ENCODE measurements at places on chromosomes 4 and X.

DNA sequence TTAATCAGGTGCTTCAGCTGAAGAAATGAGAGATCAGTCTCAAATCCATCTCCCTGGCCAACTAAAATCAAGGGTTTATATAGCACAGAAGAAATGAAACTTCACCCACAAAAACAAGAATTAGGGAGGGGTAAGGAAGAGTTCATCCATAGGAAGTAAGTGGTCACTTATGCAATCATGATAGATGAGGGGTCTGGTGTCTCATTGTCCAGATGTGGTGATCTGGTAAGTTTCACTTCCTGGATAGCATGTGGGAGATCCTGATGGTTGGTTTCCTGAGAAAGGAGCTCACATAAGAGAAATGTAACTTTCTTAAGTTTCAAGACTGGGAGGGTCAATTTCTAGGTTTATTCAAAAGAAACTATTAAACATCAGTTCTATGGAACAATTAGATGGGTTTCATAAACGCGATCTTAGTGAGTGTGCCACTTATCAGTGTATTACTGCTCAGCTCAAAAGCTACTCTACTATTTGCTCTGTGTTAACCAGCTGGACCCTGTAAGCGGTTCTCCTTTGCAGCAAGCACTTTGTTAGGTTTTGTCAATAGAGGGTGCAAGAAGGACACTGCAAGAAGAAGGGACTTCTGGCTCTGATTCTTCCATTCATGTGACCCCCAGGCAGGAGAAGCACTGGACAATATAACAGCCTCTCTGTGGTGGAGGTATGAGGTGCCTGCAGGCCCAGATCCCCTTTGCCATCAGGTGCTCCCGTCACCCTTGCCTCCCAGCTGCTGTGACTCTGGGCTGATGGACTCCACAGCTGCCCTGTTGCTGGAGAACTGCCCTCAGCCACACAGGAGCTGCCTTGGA lies 35.4 kb upstream of the HPSE start:
- no peak for DNase-seq

DNA sequence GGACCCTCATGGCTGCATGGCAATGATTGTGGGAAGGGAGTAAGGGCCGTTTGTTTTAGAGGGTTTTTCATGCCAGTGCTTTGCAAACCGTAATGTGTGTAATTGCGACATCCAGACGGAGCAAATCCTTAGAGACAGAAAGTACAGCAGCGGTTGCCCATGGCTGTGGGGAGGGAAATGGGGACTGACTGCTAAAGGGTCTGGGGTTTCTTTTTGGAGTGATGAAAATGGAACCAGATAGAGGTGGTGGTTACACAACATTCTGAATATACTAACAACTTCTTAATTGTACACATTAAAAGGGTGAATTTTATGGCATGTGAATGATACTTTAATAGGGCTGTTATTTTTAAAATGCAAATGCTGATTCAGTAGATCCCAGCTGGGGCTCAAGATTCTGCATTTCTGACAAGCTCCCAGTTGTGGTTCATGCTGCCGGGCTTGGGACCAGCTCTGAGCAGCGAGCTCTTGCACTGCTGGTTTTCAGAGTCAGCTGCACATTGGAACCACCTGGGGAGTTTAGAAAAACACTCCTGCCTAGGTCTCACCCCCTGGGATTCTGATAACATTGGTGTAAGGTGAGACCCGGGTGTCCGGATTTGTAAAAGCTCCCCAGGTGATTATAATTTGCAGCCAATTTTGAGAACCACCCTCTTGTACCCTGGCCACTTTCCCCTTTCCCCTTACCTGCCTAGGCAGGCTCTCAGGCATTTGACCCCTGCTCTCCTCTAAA lies 47.7 kb downstream of the PRPS1 start:
- DNase-seq = no peak

GRCh38 chr4:36904823-36905222 lies 339.7 kb upstream of the NWD2 start:
- DNase-seq = no peak

- DNase-seq = no peak
Measured at GRCh38 chrX:100479329-100479728, 69.3 kb upstream of the PCDH19 start.

DNA sequence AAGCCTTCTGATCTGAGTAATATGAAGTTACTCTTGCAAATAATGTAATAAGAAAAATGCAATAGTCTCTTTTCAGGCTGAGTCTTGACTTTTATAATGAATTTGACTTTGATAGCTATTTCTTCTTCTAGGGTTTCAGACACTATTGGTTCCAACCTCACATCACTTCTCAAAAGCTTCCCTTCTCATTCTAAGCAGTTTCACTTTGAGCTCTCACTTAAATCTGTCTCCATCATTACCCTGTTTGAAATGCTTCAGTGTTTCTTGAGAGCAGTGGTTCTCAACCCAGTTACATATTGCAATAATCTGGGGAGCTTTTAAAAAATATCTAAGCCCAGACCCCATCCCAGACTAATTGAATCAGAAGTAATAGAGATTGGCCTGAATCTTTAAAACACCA lies 40.5 kb upstream of the BMP2K start:
- no peak for DNase-seq

- DNase-seq = no peak
Measured at GRCh38 chr4:118761397-118762016, 74.4 kb downstream of the SEC24D start.

DNA sequence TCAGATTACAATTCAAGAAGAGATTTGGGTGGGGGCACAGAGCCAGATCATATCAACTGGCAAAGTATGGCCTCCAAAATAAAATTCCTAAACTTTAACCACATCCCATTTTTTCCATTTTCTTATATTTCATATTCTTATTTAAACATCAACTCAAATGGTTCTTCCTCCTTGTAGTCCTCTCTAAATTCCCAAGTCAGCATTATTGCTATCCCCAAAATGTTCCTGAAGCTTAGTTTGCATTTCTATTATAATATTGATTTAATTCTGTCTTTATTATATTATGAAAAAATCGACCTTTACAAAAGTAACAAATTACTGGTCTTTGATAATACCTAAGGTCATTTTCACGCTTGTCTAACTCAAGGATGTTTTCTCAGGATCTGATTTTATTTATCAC lies 67.5 kb downstream of the NPY1R start:
- no peak for DNase-seq

GRCh38 chr4:130600706-130601105 lies 1504.8 kb downstream of the C4orf33 start:
- no peak for DNase-seq

DNA sequence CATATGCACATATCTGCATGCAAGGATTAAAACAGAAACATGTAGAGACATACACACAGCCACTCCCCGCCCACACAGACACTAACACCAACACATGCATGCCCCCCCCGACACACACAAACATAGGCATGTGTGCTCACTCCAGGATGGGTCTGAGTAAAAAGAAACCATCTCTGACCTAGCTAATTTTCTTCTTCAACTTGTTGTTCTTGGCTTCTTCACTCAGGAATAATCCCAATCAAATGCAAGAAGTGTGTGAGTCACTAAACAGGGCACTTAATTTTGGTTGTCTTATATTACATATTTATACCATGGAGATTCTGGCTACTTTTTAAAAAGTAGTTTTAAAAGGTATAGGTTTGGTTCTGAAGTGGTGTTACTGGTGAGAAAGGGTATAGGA lies 28.3 kb downstream of the ENOX2 start:
- DNase-seq = no peak

GRCh38 chrX:113390531-113390930 lies 549.9 kb upstream of the AMOT start:
- DNase-seq = no peak

GRCh38 chr4:26459756-26460530 lies 30.3 kb downstream of the CCKAR start:
- DNase-seq = no peak

- DNase-seq = no peak
Measured at GRCh38 chrX:67604979-67605703, 61.3 kb downstream of the AR start.

DNA sequence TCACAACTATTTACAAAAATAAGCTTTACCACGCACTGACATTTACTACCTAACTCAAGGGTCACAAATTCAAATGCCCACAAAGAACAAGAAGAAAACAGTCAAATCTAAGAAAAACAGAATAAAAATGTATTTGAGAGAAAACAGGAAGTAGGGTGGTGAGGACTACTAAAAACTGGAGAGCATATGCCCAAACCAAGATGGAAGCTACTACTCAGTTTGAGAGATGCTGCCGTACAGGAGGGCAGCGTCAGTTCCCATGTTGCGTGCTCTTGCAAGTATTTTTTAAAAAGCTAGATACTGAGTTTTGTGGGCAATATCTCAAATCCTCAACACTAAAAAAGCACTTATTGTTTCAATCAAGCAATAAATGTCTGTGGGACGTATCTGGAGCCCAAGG lies 16.2 kb downstream of the HNRNPD start:
- DNase-seq = no peak

DNA sequence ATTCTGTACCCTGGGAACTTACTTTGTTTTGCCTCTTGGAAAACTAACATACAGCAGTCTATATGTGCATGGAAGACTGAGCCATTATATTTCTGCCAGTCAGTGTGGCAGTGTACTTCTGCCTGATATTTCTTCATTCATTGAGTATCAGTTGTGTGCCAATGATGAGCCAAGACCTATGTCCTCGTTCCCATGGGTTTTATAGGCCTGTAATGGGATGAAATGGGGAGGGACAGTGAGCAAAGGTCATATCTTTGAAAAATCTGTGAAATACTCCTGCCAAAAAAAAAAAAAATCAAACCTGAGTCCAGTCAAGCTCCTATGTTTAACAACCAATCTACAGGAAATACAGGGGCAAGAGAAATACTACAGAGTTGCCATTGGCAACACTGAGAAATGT lies 9.1 kb downstream of the NSD2 start:
- no peak for DNase-seq

DNA sequence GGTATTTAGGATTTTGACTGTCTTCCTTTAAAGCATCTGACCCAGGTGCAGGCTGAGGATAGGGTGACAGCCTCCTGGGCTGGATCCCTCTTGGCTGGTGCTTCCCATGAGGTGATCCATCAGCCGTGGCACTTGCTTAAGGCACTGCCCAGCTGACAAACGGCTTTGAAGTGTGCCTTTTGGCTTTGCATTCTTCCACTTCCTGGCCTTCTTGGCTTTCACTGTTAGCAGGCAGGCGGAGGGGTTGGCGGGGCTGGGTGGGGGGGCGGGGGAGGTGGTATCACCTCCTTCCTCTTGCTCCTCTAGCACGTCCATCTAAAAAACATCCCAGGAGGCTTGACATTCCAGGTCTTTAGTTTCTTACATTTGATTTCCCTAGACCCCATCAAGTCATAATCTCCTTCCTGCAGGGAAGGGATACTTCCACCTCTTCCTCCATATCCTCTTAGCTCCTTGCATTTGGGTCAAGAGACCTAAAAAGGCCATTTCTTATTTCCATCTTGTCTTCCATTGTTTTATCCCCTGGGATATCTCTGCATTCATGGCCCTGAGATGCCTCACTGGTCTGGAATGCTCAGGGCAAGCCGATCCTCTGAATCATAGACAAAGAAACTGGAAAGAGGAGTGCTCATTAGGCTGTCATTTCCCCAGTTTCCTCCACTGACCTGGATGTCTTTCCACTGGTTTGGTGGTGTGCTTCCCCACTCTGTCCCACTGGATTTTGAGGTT lies 11.3 kb upstream of the APLN start:
- no peak for DNase-seq

DNA sequence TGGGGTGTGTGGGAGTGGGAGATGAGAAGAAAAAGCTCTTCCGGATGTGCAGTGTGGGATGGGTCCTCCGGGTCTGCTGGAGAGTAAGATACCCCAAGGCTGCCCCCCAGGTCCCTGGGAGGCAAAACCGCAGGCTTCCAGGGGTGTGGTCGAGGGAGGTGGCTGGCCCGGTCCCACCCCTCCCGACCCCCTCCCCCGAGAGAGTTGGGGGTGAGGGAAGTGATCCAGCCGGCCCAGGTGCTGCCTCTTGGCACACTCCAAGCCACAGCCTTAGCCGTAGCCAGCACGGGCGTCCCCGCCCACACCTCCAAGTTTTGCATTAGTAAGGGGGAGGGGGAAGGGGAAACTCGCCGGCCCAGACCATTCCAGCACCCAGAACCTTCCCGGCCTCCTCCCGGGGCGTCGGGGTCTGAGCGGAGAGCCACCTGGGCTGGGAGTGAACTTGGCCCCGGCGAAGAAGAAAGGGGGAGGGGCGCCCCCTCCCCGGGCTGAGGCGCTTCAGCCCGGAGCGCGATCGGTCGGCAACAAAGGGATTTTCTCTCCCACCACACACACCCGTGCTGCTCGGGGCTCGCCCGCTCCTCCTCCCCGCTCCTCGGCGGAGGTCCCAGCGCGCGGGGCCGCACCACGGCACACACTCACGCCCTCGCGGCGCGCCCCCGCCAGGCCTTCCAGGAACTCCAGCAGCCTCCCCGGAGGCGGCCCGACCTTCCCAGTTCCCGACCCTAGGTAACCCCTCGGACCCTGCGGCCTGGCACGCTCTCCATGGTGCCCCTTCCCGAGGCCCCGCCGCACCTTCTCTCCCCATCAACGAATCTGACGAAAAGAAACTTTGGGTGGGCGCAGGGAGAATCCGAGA lies 14.4 kb downstream of the BCOR start:
- DNase-seq = no peak

- DNase-seq = no peak
Measured at GRCh38 chr4:66636349-66636748, 909.0 kb downstream of the CENPC start.

DNA sequence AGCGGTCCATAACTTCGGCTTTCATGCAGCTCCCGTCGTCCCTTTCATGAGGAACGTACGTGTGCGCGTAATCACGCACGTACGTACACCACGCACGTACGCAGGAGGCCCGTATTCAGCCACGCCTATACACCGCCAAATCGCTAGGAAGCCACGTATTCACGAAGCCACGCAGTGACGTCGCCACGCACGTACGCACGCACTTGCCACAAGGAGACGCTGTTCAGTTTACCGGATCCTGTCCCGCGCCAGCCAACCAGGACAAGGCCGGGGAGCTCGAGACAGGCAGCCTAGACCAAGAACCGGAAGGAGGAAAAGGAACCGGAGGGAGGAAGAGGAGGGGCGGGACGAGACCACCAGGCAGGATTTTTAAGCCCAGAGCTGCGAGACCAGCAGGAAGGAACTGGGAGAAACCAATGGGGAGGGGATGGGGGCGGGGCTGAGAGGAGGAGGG lies at the start of gene EOLA2:
Gene EOLA2 (minus strand): TSS at position 65 of the 454 bp plus-strand sequence. CDS start 4,617 bp downstream, outside the sequence.
- DNase-seq = peak; percentile 96

- DNase-seq = no peak
Measured at GRCh38 chrX:153410373-153410772, 899 bp upstream of the ZFP92 start.

GRCh38 chr4:145774473-145774872 lies 94.5 kb downstream of the C4orf51 start:
- no peak for DNase-seq

DNA sequence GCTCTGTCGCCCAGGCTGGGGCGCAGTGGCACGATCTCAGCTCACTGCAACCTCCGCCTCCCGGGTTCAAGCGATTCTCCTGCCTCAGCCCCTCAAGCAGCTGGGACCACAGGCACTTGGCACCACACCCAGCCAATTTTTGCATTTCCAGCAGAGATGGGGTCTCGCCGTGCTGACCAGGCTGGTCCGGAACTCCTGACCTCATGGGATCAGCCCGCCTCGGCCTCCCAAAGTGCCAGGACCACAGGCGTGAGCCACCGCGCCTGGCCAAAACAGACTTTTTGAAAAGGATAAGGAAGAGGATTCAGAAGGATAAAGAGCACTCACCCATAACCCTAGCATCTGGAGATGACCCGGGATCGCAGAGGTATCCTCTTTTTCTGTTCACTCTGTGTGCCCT lies 224.5 kb upstream of the AGTR2 start:
- no peak for DNase-seq

- DNase-seq = no peak
Measured at GRCh38 chr4:76003035-76003434, 4.3 kb downstream of the CXCL9 start.

- DNase-seq = no peak
Measured at GRCh38 chrX:150770623-150771022, 77.4 kb downstream of the MTMR1 start.
